Pulmonary artery endothelial cell (primary cell): ENCODE measurements at places on chromosomes 4 and X.

DNA sequence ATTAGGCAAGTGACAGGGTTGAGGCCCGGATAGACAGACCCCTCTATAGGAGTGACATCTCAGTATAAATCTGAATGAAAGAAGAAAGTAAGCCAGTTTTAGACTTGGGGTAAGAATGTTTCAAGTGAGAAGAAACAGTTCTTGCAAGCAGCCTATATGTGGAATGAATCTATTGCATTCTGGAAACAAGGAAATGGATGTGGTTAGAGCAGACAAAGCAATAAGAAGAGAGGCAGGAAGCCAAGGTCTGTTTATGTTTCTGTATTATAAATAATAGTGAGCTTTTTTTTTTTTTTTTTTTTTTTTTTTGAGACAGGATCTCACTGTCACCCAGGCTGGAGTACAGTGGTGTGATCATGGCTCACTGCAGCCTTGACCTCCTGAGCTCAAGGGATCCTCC is 255.8 kb downstream of the UNC5C start:
- peak; percentile 8 for DNase-seq

DNA sequence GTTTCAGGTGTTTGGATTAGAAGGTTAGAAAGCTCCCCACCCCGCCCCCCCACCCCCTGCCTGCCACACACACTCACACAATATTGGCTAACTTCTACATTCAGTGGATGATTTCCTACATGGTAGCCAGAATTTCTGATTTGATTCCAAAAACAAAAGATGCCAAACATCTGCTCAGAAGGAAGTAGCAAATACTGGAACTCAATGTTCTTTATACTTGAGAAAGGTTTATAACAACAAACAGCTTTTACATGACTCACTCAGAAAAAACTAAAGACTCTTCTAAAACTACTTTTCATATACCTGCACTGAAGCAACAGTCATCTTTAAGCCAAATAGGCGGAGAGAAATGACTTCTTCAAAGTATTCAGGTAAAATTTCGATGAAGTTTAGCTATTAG is 750.5 kb upstream of the POU3F4 start:
- peak; percentile 20 for DNase-seq

- DNase-seq, result no peak
Observed at GRCh38 chrX:2526390-2526789, 25.6 kb upstream of the DHRSX start.

- DNase-seq, result no peak
Observed at GRCh38 chr4:11474146-11474545, 45.5 kb upstream of the HS3ST1 start.

DNA sequence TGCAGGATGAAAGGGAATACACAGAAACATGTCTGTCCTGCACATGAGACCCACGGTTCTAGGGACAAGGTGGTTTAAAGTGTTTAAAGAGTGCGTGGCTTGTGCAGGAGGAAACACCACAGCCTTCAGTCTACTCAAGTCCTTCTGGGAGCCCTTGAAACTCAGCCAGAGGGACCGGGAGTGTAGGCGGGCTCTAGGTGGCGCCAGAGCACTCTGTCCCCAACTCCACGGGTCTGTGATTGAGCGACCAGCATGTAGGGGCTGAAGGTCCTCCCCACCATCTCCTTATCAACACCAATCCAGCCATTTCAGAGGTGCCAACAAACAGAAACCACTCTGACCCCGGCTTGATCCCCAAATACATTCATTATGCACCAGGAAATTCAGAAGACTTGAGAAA is 82.0 kb upstream of the CLDN34 start:
- DNase-seq, result peak; percentile 39

DNA sequence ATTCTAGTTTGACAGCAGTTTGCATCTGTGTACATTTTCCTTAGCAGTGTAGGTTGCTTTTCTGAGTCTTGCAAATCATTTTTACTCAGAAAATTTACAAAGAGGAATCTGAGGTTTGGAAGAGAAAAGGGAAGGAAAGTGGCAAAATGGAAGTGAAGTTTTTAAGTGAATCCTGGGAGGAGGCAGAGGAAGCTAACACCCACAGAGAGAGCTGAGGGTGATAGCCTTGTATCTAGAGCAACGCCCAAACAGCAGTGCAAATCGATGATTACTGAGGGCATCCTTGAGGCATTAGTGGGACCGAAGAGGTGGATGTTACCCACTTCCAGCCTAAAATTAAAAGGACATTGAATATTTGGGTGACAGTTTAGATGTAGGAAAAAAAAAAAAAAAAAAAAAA is 31.8 kb downstream of the KLF3 start:
- no peak for DNase-seq

- DNase-seq, result no peak
Observed at GRCh38 chrX:115408771-115409400, 119.4 kb downstream of the LUZP4 start.

DNA sequence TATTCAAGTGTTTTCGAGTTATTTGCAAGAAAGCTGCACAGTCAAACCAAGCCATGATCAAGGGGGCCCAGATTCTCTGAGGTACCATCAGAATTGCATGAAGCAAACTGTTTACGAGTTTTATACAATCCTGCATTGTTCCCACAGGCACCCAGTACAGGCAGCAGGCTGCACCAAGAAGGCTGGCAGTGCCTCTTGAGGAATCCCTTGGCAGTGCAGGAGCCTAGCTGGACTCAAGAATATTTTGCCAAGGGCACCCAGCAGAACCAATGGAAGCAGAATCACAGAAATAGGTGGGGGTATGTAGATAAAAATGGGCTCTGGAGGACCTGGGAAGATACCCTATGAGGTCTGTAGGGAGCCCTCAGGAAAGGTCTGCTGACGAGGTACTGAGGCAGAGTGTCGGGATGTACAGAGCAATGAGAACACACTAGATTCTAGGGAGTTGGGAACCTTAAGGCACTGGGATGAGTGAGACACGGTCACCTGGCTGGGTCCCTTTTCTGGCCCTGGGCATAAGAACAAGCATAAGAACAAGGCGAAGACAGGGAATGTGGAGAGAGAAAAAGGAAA is 2.5 kb upstream of the PLP1 start:
- DNase-seq, result peak; percentile 17

DNA sequence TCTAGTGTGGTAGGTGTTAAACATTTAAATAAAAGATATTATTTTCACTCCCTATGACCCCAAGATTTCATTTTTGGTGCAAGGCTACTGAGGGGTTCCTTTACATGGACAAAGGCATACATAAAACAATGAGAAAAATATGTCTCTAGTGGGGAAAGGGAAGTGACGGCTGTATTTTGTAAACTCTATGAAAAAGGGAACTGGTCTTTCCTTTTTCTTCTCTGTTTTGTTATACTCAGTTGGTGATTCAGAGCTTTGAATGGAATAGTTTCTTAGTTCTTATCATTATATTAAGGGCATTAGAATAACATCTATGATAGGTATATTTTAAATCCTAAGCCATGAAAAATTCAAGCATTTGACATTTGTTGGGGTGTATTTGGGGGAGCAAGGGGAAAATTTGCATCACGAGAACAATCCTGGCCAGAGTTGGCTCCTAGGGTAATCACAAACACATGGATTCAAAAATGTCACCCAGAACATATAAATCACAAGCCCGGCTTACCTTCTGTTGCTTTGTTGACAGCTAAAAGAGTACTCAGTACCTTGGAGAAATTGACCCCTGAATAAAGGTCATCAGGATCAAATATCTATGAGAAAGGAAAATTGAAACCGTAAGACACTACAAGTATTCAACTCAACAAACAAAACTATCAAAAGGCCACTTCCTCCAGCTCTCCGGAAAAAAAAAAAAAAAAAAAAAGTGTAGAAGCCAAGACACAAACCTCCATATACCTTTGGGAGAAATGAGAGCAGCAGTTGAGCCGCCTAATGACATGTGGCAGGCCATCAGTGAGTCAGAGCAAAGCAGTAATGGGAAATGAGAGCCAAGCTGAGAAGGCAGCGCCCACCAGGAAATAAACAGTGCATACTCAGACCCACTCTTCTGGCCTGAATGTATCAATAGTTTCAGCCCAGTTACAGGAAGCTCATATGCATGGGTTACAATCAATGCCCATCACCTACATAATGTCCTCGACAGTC is 33.4 kb downstream of the ARHGEF6 start:
- DNase-seq, result no peak

- DNase-seq, result no peak
Observed at GRCh38 chrX:30349946-30350345, 40.8 kb upstream of the NR0B1 start.

DNA sequence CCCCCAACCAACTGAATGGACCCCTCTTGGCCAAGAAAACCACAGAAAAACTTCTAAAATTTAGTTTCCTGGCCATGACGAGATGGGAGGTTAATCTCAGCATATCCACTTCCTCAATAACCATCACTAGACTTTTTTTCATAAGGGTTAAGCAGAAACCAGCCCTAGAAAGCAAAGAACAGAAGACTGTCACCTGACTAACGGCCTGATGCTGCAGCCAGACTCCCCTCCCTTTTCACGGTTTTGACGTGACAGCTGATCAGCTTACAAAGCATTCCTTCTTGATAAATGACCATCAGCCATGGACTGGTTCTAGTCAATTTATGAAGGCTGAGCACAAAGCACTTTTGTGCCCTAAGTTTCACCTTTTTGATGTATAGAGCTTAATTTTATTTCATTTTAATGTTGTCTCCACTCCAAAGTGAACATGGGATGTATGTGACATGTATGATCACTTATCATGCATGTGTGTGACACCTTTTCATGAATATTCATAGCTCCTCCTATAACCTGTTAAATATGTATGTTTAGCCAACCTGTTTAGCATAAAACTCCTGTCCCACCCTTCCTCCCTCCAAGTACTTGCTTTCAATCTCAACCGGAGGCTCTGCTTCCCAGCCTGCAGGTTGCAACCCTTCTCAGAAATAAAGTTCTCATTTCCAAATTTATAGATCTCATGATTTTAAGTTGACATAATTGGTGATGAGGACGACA is 56.3 kb downstream of the SERTM2 start:
- no peak for DNase-seq

- no peak for DNase-seq
Observed at GRCh38 chrX:116306218-116306617, 130.2 kb upstream of the SLC6A14 start.

DNA sequence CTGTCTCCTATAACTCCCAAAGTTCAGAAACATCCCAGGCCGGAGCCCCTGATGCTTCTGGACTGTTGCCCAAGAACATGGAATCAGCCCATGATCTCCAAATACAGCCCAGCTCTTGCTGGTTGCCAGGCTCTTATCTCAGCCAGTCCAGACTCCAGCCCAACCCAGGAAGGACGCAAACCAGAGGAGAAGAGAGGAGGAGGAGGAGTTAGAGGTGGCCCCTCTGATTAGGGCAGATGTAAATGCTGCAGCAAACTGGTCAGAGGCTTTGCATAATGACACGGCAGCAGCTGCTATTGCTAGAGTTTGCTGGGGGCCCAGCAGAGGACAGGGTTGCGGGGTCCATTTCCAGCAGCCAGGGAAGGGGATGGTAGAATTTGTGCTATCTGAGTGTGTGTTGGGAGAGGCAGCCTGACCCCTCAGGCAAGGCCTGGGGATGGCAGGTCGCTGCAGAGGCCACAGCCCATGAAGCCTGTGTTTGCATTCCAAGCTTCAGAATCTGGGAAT is 4.2 kb upstream of the OTUD5 start:
- DNase-seq, result no peak

DNA sequence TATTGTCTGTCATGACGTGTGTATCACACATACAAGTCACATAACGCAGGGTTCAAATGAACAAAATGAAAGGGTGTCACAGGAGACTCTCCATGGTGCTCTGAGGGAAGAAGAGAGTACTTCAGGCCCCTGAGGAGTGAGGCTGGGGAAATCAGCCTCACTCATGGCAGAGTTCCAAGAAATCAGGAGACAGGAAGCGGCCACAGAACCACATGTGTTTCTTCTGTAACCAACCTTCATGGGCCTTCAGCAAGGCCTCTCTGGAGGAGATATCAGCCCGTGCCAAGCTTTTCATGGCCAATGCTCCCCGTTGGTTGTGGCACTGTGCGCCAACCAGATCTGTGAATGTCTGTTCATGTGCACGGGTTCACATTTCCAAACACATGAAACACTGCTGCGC is 76.0 kb downstream of the NAT8L start:
- DNase-seq, result peak; percentile 7

DNA sequence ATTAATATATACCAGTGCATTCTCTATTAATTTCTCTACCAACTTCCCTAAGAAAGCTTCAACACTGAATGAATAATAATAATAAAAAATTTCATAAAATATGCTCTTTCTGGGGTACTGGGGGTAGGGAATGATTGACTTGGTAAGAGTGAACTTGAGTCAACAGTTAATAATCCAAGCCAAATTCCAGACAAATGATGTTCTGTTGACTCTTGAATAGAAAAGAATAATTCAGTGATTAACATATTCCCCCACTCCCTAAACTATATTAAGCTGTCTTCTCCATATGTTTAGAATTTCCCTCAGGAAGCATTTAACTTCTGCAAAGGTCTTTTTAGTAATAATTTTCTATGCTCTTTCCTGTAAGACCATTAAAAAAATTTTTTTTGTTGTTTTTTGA is 12.3 kb downstream of the PGRMC2 start:
- DNase-seq, result no peak

DNA sequence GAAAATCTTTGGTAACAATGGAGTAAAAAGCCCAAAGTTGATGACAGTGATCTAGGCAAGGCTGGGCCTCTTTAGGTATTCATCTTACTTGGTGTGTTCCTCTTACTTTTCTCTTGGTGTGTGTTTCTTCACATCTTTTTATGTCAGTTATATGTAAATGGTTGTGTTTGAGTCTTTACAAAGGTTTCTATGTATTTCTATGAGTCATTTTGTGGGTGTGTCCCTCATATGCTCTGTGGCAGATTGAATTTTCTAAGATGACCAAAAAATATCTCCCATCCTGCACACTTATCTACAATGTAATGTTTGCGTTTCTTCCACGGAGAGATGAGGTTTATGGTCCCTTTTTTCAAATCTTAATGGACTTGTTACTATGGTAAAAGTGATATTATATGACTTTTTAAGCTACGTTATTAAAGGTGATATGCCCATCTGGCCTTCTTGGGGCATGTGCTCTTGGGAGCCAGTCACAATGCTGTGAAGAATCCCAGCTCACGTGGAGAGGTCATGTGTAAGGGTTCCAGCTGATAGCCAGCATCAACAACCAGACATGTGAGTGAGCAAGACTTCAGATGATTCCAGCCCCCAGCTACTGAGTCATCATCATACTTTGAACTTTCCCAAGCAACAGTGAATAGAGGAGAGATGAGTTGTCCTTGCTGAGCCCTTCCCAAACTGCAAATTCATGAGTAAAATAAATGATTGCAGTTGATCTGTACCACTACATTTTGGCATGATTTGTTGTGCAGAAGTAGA is 126.9 kb downstream of the CBLL2 start:
- DNase-seq, result no peak
